CD8-positive, alpha-beta memory T cell (primary cell): ENCODE measurements at places on chromosomes 16 and 17.
A peak's percentile ranks its signal among the peaks of the same experiment; 100 is the strongest.

- DNase-seq, result no peak
Measured at GRCh38 chr17:52160136-52160567, 1.6 kb upstream of the CA10 start.

DNA sequence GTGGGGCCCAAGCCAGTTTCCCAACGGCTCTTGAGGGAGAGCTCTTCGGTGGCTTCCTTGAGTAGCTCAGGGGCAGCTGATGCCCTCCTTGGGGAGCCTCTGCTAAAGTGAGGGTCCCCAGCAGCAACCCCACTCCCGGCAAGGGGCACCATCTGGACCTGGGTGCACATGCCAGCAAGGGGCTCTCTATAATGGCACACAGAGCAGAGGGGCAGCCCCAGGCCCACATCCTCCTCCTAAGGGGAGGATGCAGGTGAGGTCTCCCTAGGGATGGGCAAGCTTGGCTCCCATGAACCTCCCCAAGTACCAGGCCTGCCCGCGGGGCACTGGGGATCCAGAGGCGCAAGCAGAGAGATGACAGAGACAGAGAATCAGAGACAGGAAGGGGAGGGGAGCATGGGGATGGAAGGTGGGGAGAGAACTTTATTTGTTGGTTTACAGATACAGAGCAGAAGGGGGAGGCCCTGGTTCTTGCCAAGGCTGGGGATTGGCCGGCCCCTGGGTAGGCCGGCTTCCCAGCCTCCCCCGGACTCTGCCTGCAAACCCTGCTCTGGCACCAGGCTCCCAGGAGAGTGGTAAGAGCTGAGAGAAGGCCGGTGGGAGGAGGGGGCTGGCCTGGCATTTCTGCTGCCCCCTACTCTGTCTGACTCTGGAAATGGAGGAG is 61.4 kb downstream of the SRCIN1 start:
- no peak for DNase-seq

DNA sequence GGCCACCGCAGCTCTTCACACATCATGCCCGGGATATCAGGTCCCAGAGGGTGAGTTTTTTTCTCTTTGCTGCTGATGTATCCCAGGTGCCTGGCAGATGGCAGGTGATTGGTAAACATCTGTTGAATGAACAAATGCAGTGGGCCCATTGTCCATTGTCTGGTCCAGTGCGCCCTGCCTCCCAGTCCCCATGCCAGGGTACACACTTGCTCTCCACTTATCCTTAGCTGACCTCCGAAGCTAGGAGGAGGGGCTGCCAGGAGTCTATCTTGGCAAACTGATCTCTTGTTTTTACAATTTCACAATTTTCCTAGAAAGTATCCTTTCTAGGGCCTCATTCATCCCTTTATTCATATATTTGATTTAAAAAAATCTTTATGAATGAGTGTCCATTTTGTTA is 196.0 kb downstream of the RAB11FIP4 start:
- DNase-seq, result no peak

- DNase-seq, result no peak
Measured at GRCh38 chr17:5780476-5780875, 196.2 kb upstream of the NLRP1 start.

DNA sequence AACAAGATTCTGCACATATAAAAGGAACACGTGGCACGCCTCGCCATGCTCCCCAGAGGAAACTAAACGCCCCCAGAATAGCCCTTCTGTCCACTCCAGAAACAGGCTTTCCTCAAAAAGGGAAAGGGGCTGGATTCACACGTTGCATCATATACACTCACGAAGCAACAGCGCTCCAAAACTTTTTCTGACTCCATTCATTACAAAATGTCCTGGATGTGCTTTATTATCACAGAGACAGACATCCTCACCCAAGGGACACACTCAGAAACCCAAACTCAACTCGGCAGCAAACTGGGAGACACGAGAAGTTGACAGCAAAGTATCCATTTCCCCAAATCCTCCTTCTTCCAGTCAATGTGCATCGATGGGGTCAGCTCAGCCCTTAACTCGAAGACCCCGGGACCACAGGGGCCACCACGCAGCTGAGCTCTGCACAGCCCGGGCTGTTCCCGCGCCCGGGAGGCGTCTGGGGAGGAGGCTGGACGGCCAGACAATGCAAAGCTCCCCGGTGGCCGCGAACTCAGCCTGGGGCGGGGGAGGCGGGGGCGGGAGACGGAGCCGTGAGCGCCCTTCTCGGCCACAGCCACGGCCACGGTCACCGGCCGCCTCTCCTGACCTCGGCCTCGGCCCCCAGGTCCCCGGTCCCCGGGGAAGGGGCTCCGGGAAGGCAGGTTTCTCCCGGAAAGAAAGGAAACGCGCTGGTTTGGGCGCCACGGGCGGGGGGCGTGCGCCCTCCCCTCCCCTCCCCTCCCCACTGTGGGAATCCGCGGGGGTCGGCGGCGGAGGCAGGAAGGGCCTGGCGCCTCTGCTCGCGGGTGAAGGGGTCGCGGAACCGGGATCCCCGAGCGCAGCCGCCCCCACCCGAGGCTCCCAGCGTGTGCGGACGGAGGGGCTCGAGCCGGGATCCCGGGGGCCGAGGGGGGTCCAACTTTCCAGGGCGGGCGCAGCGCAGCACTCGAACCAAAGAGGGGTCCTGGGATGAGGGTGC is 1.2 kb downstream of the NXN start:
- DNase-seq, result no peak

- DNase-seq, result no peak
Measured at GRCh38 chr17:20852990-20853370, 189.8 kb downstream of the USP22 start.

DNA sequence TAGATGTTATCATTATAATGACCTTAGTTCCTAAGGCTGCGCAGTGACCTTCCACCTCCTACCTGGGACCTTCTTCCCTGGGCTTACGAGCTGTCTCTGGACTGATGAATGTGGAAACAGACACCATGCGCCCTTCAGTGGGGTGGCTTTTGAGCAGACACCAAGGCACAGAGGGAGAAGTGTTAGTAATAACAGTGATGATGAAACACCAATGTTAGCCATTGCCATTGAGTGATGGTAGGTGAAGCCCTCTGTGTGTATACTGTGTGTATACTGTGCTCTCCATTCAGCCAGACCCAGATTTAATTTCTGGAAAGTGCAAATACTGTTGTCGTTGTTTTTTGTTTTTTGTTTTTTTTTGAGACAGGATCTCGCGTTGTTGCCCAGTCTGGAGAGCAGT is 44.5 kb downstream of the CLEC16A start:
- DNase-seq, result no peak

- DNase-seq, result no peak
Measured at GRCh38 chr17:76709077-76709950, 1.5 kb downstream of the MXRA7 start.

DNA sequence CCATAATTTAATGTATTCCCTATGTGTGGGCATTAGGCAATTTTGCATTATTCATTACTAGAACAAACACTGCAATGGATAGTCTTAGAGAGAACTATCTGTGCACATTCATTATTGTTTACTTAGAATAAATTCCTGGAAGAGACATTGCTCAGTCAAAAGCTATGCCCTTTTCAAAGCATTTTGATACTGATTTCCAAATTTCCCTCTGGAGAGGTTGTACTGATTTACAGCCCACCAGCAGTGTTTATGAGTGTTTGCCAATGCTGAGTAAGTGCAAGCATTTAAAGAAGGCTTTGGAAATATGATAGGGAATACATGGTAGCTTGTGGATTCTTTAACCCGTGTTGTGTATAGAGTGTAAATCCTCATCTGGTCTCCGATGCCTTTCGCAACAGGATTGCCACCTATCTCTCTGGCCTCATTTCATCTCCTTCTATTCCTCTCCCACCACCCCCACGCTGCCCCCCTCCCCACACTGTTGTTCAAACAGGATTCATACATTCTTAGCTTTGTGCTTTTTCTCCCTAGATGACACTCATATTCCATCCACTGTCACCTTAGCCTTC is 33.4 kb upstream of the MMD start:
- no peak for DNase-seq

- no peak for DNase-seq
Measured at GRCh38 chr16:46896314-46896968, 12.3 kb downstream of the GPT2 start.

DNA sequence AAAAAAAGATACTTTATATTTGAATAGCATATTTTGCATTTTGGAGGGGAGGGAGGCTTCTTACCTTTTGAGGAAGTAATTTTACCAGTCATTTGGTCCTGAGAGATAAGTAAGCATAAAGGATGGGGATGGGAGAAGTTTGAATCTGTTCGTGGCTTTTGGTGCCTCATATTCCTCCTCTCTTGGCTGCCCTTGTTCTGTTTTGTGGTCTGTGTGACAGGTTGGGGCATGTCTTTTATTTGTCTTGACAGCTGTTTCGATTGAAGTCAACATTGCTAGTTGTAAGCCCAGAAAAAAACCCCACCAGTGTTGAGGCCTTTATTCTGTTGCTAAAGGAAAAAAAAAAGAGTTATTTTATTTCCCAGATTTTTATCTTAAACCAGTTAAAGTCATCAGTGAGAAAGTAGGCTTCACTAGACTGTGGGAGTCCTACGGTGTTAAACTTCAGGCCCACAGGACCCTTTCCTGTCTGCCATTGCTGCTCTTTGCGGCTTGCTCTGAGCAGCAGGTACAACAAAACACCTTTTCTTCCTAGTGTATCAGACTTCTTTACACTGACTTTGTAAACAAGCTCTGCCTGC is 11.4 kb downstream of the SLC7A6 start:
- DNase-seq, result peak; percentile 19

DNA sequence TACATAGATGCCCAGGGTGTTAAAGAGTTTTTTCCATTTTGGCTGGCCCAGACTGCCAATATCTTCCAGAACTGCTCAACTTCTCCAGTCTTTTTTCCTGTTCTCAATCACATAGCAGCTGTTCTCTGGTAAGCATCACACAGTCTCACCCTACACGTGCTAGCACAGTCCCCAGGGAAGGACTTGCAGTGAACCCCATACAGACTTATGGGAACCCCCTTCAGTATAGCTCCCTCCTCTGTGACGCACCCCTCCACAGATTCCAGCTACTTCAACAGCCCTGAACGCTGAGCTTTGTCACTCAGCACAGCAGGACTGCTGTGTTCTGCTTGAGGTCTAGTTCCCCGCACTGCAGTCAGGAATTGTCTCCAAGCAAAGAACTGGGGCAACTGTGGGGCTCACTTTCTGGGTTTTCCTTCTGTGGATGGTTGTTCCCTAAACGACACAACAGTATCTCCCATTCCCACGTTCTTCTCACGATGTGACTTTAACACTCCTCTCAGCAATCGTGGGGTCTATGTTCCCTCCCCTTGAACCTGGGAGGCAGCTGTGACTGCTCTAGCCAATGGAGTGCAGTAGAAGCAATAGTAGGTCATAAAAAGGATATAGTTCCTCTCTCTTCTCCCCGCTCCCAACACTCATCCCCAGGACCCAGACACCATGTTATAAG is 3.6 kb downstream of the MMP28 start:
- no peak for DNase-seq

- no peak for DNase-seq
Measured at GRCh38 chr16:6047325-6047724, 949.7 kb upstream of the EEF2KMT start.

GRCh38 chr17:48051706-48052486 is 3.7 kb downstream of the NFE2L1 start:
- DNase-seq, result no peak

DNA sequence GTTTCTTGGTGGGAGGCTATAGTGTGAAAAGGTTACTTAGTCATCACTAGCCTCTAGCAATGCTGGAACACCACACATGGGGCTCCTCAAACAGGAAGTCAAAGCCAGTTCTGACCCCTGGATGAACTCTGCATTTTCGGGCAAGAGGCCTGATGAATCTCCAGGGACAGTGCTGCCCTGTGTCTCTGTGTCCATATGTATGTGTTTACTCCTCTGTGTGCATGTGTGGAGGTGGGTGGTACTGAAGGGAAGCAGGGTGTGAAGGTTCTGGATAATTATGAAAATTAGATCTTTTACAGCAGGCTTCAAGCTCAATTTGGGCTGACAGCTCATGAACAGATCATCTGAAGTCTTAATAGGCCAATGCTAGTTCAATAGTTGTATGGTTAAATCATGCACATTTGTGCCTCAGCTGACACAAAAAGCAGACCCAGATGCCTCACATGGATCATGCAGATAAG is 133.6 kb downstream of the SNX11 start:
- no peak for DNase-seq

GRCh38 chr17:78095035-78095434 is 33.5 kb downstream of the TMC6 start:
- DNase-seq, result no peak

DNA sequence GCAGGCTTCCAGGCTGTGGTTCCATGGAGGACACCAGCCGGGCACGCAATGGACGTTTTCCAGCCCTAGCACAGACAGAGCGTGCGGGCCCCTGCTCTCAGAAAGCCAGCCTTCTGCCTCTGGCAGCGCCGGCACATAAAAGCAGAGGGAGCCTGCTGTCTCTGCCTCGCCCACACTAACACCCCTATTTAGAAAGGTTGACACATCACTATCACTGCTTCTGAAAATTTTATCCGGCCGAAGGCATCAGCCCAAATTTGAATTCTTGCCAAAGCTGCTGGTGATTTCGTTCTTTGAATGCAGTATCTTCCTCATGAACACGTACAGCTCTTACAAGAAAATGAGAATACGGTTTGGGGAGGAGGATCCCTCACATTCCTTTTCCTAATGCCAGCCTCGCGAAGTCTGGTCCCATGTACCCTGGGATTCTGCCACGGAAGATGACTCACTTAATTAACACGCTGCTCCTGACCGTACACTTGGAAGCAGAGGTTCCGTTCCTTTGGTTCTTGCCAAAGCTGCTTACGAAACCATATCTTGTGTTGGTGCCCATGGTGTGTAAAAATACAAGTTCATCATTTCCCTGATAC is 1.3 kb upstream of the RAB11FIP3 start:
- no peak for DNase-seq

- no peak for DNase-seq
Measured at GRCh38 chr16:66717776-66718175, 21.2 kb upstream of the CMTM4 start.

DNA sequence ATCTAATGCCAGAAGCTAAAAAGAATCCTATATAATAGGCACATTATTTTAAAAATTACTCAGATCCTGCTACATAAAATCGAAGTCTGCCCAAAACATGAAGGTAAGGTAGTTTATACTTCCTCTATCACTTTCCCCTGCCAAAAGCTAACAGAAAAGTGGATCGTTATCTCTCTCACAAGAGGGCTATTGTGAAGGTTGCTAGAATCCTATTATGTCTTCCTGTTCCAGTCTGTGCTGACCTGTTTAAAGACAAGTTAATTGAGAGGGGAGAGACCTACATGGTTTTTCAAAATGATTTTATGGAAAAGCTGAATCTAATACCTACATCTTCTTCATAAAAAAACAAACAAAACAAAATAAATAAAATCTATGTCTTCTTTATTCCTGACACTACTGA is 1410.9 kb upstream of the CDH8 start:
- DNase-seq, result no peak

DNA sequence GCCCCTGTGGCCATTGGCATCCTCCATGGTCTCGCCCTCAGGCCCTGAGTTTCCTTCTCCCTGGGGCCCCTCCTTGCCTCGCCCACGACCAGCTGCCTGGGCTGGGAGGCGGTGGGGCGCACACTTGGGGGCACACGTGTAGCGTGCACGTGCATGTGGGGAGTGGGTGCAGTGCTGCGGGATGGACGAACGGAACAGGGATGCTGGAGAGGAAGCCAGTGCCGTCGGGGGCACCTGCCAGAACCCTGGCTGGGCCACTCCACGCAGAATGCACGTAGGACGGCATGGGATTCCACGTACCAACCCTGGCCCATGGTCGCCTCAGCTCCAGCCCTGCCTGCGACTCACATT is 80.4 kb downstream of the KLHDC4 start:
- no peak for DNase-seq
